ENCODE measurements at places on chromosomes 2 and 18. TPM values are rescaled to one million over a fixed set of nuclear protein-coding genes. Genes with fewer than 3 reads are reported as not detected.

GRCh38 chr2:200677171-200677570, 91.4 kb downstream of the AOX1 start:
- DNase-seq: no peak
- H3K27me3 ChIP-seq: no peaks in the 10 kb centered on the region
- H3K27ac ChIP-seq: no peak overlapping the region
- no peaks in the 10 kb centered on the region for H3K36me3 ChIP-seq
- H3K4me3 ChIP-seq: no peak overlapping the region

GRCh38 chr2:205274801-205275200, 407.5 kb upstream of the NRP2 start:
- H3K27me3 ChIP-seq: no peaks in the 10 kb centered on the region
- no peak overlapping the region for H3K4me3 ChIP-seq
- DNase-seq: no peak
- no peak overlapping the region for H3K27ac ChIP-seq
- H3K4me1 ChIP-seq: no peaks in the 10 kb centered on the region

DNA sequence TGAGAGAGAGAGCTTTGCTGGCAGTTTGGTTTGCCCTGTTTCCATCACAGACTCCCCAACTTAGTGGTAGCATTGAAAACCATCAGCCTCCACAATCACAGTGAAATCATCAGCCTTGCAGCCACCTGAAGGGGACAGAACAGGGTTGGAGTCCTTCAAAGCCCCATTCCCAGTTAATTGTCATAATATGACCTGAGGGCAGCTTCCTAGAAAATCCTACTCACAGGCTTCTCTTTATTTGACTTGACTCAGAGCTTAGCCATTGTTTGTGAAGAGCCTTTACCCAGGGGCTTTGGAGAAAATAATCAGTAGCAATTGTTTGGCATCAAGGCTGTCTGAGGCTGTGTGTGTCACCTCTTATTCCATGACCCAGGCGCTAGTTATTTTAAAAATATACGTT, 308.7 kb downstream of the CBLN2 start:
- H3K36me3 ChIP-seq: no peaks in the 10 kb centered on the region
- H3K27me3 ChIP-seq: no peaks in the 10 kb centered on the region
- DNase-seq: no peak
- no peaks in the 10 kb centered on the region for H3K4me1 ChIP-seq
- H3K27ac ChIP-seq: no peak overlapping the region
- H3K4me3 ChIP-seq: no peak overlapping the region

DNA sequence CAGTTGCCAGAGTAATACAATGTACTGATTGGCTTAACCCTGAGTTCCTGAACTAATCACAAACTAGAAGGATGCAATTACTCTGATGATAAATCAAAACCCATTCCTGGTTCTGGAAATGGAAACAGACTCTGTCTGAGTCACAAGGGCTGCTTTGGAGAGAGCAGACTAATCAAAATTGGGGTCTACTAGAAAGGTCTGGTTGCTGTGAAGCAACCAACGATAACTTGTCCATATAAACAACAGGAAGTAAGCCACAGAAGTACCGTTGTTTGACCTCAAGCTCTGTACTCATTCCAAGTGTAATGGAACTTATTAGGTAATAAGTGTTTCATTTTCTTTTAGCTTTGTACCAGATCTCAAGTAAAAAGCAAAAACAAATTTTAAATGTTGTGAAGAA, 49.7 kb downstream of the RASGRP3 start:
- no peak for DNase-seq
- H3K4me3 ChIP-seq: no peak overlapping the region
- no peaks in the 10 kb centered on the region for H3K36me3 ChIP-seq
- no peak overlapping the region for H3K27ac ChIP-seq
- peaks cover 7% of the 10 kb centered on the region for H3K4me1 ChIP-seq

DNA sequence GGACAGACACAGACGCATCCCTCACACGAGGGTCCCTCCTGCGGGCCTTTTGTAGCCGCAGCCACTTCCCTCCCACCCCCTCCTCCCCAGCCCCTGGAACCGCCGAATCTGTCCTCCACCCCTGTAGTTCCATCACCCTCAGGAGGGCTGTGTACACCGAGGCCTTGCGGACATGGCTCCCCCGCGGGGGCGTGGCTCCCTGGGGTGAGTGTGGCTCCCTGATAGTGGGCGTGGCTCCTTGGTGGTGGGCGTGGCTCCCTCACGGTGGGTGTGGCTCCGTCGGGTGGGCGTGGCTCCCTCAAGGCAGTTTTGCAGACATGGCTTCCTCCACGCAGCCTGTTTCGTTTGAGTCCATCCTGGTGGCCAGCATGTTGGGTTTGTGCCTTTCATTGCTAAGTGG, 420.7 kb upstream of the SALL3 start:
- H3K27me3 ChIP-seq: no peaks in the 10 kb centered on the region
- no peak overlapping the region for H3K27ac ChIP-seq
- H3K36me3 ChIP-seq: no peaks in the 10 kb centered on the region
- no peak for DNase-seq

The LOXHD1 gene
- total RNA-seq: not detected

All from ascending aorta (tissue), 2 donors.